ENCODE measurements at places on chromosomes 11 and 22. TPM values are rescaled to one million over a fixed set of nuclear protein-coding genes. Genes with fewer than 3 reads are reported as not detected.

The OR5P2 gene
- 0.28 TPM for total RNA-seq

The APOA4 gene
- total RNA-seq, result not detected

The SCGB1C1 gene
- total RNA-seq, result not detected

DNA sequence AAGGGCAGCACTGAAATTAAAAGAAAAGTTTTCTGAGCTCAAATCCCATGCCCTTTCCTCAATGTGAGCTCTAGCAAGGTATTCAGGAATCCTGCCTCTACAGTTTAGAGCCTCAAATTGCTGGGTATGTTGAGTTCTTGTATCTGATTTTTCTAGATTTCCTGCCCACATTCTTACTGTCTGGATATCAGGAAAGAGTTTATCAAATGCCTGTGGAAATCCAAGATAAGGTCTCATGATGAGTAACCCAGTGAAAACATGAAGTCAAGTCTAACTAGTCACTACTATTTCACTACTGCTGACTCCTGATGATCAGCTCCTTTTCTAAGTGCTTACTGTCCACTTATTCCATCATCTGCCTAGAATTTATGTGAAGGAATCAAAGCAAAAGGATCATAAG is 29.8 kb downstream of the LIMK2 start:
- DNase-seq, result peak; percentile 90

DNA sequence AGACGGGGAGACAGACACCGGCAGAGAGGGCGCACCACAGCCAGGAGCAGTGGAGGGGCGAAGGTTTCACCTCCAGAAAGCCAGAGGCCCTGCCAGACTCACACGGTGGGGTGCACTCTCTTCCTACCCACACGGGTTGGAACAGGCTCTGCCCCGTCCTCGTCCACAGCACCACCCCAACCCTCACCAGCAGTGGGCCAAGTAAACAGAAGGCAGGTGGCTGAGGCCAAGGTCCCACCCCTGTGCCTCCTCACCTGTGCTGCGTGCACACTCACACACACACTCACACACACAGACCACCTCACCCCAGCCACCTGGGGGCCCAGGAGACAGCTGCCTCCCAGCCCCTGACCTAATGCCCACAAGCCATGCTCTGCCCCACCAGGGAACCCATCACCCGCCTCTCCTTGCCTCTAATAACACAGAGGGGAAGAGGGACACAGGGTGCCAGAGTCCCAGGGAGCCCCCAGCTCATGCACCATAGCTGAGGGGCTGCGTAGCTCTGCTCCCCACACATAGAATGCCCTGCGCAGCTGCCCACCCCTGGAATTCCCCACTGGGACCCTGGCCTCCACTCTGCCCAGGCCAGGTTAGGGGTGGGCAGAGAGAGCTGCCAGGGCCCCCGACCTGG is 3.1 kb downstream of the CYB5R3 start:
- no peak for DNase-seq

DNA sequence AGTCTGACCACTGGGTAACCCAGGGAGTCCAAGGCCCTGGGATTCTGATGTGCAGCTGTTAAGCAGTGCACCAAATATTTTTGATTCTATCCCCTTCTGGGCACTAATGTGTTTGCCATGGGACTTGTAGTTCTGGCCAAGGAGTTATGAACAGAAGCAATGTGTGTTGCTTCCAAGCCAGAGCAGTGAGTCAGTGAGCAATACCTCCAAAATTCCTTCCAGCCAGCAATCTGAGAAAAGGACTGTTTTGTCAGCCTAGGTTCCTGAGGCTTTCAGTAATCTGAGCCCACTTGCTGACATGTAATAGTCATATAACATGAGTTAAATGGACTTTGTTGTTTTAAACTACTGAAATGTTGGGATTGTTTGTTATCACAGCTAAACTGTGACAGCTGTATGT is 311.4 kb downstream of the NELL1 start:
- DNase-seq, result no peak

DNA sequence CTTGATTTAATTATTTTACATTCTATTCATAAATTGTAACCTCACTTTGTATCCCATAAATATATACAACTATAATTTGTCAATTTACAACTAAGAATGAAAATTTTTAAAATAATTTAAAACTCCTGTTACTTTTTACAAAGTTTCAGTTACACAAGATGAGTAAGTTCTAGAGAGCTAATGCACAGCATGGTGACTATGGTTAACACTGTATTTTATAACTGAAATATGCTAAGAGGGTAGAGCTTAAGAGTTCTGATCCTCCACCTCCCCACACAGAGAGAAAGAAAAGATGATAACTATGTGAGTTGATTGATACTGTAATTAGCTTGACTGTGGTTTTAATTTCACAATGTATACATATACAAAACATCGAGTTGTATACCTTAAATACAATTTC is 412.5 kb upstream of the DDI1 start:
- DNase-seq, result no peak

GRCh38 chr11:390175-390574 is 3.8 kb upstream of the PKP3 start:
- no peak for DNase-seq

- no peak for DNase-seq
Observed at GRCh38 chr22:27418261-27418660, 383.3 kb downstream of the MN1 start.

- DNase-seq, result no peak
Observed at GRCh38 chr22:22901578-22902218, 14.1 kb downstream of the IGLL5 start.

DNA sequence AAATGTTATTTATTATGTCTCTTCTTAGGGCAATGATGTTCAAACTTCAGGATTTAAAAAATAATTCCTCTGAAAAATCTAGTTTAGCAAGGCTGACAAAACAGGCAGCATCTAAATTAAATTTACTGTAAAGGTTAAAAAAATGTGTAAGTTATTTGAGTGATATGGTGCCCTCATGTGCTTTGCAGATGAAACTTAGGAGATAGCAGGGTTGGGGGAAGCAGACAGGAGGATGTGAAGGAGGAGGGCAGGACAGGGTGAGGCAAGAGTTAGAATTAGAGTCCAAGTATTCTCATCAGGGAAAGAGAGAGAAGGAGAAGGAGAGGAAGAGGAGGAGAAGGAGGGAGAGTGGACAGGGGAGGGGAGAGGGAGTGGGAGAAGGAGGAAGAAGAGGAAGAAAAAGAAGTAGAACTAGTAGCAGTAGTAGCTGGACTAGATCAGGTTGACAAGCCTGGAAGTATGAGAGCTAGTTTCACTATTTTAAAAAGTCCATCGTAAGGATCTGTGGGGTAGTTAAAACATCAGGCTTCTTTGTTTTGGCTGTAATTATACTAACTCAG is 141.2 kb upstream of the SESN3 start:
- DNase-seq, result no peak

- no peak for DNase-seq
Observed at GRCh38 chr22:43288807-43289420, 54.3 kb downstream of the SCUBE1 start.

DNA sequence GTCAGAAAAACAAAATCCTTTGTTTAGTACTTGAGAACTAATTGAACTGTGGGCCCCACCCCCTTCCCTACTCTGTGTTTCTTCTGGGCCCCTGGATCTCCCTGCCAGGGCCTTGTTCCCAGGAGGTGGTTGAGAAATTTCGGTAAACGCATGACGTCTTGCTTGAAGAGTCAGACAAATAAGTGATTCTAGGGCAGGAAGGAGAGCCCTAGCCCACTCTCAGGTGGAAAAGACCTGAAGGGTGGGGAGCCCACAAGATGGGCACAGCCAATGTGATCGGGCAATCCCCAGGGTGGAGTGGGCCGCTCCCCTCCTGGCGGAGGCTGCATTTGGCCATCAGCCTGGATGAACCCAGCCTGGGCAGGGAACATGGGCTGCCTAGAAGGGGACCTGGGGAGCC is 16.8 kb upstream of the P2RY2 start:
- DNase-seq, result peak; percentile 39

GRCh38 chr11:117414724-117415123 is 87.1 kb downstream of the CEP164 start:
- DNase-seq, result no peak

GRCh38 chr11:19660076-19660475 is 52.6 kb upstream of the NAV2 start:
- peak; percentile 85 for DNase-seq

All from IMR-90 (cell line).